ENCODE measurements at places on chromosomes 5 and 9.
A peak's percentile ranks its signal among the peaks of the same experiment; 100 is the strongest.

GRCh38 chr5:179994583-179995323, 76.8 kb downstream of the RNF130 start:
- DNase-seq: no peak

DNA sequence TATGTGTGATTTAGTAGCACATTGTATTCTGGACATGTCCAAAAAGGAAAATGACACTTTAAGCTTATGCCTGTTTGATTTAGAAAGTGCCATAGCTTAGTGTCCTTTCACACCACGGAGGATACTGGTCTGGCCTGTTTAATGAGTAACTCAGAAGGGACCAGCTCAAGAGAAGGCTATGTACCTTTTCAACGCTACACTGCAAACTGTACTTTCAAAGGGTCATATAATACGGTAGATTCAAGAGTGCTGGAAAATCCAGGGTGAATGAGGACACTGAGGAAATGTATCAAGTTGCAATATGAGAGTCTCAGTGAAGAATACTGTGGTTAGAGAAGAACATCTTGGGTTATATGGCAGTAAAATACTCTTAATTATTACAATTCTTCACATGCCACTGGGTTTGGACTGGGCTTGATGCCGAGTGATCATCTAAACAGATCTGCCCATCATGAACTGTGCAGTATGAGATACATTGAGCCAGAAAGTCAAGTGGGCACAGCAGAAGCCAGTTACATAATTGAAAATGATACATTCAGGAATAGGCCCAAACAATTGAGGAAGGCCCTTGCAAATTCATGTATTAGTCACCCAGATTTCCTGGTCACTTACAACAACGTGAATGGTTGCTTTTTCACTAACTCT, 1211.5 kb upstream of the CDH9 start:
- DNase-seq: peak; percentile 29

GRCh38 chr9:14723301-14723700, 768 bp upstream of the CER1 start:
- no peak for DNase-seq

DNA sequence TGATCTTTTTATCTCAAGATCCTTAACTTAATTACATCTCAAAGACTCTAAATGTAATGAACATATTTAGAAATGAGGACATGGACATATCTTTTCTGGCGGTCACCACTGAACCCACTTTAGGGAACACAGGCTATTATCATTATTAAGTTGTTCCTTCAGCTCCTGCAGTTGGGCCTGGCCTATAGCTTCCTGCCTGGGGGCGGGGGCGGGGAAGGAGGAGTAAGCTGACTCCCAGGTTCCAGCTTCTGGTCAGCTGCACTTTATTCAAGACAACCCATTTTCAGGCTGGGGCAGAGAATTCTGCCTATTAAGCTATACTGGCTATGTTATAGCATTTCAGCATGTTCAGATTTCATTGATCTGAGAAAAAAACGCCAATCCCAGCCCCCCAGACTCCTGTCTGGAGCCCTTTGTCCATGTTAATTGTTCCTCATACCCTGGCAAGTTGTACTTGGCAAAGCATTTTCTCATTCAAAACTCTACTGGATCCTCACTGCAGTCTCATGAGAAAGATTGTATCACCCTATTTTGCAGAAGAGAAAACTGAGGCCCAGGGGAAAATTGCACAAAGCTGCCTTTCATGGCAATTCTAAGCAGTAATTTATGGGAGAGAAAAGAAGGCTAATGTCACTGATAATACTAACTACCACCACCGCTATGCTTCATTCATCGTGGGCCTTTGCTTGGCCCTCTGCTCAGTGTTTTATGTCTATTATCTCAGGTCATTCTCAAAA, 25.1 kb downstream of the COL15A1 start:
- no peak for DNase-seq

- DNase-seq: no peak
Measured at GRCh38 chr5:149129181-149129580, 12.1 kb upstream of the ABLIM3 start.

- no peak for DNase-seq
Measured at GRCh38 chr5:42429694-42430093, 6.5 kb downstream of the GHR start.
